Activated T-cell treated with anti-CD3 and anti-CD28 coated beads, Interleukin-2, amount 50 U/mL, for 4 hours (primary cell): ENCODE measurements at places on chromosomes 1 and 21.

DNA sequence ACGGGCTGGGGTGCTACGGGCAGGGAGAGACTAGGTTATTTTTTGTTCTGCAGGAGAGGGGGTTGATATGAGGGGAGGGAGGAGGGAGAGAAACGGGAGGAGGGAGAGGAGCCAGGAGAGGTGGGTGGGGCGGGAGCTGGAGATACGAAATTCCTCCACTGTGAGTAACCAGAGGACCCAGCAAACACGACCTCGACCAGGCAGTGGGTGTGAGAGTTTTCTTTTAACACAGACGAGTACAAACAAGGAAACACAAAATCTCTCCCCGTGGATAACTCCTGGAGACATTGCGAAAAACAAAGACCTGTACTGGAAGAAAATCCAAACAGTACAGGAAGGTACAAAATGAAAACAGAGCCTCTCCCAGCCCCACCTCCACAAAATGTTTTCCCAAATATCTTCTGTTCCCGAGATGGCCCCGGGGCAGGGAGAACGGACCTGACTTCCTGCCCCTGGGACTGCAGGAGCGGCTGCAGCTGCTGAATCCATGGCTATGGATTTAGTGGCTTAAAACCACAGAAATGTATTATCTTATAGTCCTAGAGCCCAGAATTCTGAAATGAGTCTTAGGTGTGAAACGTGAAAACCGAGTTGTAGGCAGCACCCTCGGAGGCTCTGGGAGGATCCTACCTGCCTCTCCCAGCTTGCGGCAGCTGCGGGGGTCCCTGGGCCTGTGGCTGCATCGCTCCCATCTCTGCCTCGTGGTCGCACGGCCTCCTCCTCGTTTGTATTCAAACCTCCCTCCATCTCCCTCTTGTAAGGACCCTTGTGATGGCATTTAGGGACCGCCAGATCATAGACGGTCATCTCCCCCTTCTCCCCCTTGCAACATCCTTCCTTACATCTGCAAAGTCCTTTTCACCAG, 82.2 kb downstream of the RIPK4 start:
- no peak for DNase-seq

DNA sequence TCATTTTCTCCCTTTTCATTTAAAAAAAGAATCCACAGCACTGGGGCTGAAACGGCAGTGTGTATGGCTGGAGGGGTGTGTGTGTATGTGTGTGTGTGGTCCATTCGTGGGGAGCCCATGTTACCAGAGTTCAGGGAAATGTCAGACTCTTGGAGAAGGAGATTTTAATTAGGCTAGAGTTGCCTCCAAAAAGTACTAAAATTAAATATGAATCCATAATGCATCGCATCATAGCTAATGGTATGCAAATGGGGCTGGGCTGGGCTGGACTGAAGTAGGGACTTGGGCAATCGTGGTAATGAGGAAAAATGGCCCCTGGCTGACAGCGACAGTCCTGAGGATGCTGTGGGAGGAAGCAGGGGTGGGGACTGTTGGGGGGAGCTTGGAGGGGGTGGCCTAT, 24.8 kb downstream of the GRIK3 start:
- no peak for DNase-seq

DNA sequence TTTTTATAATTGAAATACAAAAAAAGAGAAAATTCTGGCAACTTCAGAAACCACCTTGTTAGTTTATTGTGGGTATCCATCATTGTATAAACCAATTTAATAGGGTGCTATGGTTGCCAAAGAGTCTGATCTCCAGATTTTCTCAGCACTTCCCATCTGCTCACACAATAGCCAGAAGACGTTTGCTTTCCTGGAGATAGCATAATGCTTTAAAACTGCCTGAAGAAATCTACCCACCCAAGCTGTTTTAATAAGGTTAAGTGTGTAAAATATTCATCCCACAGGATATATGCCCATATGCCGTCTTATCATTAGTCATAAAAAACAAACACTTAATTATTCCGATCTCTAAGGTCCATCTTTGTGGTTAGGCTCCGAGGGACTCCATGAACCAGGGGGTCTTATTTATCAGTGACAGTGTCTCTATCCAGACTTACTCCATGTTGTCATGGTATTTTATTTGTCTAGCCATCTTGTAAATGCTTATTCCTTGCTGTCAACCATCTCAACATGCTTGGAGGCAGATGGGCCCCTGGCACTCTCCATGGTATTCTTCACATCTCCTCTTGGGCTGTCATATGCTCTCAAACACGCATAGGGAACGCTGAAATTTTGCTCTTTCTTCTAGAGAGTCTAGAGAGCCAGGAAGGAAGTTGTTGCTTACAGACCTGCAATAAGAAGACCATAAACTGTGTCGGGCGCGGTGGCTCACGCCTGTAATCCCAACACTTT, 58.5 kb downstream of the MAP10 start:
- DNase-seq: no peak

DNA sequence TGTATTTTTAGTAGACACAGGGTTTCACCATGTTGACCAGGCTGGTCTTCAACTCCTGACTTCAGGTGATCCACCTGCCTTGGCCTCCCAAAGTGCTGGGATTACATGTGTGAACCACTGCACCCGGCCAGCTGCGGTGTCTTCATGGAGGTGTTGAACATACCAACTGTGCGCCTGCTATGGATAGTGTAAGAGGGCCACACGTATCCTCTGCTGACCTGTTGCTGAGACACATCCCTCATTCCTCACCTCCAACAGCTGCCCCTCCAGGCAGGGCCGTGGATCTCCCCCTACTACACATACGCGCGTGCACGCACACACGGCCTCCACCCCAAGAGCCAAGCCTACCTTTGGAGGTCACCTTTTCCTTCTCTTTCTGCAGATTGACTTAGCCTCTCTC, 48.0 kb upstream of the PARP1 start:
- no peak for DNase-seq

- DNase-seq: no peak
These were observed at the start of gene CD34 for GRCh38 chr1:207910591-207911354. Gene CD34 (minus strand): TSS chr1:207911125. CDS start chr1:207911080, 45 bp downstream.

DNA sequence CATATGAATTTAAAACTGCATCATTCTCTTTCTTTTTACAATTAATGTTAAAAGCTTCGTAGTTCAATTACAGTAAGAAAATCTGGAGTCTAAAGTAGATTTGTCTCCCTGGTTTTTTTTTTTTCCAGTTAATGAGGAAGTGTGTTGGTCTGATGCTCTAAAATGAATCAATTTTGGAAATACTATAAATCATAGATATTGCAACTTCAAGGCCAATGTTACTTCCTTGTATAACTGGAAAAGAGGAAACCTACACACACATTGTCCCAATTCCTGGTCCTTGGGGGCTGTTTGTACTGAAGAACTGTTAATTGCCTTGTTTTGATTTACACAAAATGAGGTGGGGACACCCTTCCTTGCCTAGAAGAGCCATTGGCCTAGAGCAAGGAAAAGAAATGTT, 107.2 kb downstream of the RGS2 start:
- DNase-seq: no peak

- no peak for DNase-seq
These were observed 653.4 kb downstream of the KIF26B start for GRCh38 chr1:245807954-245808719.

DNA sequence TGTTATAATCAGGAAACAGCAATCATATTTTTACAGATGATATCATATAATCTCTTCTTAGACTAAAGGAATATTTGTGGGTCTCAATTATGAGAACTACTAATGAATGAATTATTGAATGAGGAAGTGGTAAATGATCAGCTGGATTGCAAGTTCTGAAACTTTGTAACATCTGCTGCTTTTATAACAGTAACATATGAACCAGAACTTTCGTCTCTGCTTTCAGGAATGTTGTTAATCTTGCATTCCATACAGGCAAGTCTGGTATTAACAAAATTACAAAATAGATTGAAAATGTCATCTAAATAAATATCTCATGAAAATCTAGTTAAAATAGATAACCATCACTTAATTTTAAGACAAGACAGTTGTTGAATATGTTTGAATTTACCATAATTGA, 110.5 kb upstream of the COL11A1 start:
- DNase-seq: no peak

GRCh38 chr21:24727803-24728440, 879.4 kb downstream of the MRPL39 start:
- DNase-seq: no peak

- peak; percentile 70 for DNase-seq
These were observed at the start of gene TNFRSF14 for GRCh38 chr1:2556277-2556677. Gene TNFRSF14 (plus strand): TSS chr1:2556371. CDS start chr1:2556665, 294 bp downstream.

DNA sequence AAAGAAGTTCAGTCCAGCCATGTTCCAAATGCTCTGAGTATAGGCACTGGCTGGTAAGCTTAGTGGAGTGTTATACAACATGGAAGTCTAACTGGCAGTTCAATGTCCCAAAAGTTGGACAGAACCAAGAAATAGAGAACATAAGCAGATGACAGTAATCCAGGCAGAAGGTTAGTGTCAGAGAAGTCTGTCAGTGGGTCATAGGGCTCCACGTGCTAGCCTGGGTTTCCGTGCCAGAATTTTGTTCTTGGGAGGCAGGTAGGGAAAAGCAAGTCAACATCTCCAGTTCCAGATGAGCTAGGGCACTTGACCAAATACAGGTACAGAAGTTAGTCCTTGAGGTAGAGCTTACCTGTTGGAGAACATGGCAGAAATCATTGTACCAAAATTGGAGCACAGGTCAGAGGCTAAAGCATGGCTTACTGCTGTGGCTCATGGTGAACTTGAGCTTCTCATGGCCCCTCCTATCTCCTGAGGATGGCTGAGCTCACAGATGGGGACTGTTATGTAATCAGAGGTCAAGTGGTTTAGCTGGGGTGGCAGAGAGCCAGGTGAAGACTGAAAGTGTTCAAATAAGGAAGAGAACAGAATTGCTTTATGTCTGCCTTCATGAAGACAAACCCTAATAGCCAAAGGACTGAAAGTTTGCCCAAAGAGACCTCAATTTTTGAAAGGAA, 170.8 kb downstream of the NFIA start:
- DNase-seq: no peak

- no peak for DNase-seq
These were observed 48.6 kb downstream of the ITPKB start for GRCh38 chr1:226690460-226690982.

GRCh38 chr1:170791941-170792340, 128.0 kb downstream of the PRRX1 start:
- no peak for DNase-seq

DNA sequence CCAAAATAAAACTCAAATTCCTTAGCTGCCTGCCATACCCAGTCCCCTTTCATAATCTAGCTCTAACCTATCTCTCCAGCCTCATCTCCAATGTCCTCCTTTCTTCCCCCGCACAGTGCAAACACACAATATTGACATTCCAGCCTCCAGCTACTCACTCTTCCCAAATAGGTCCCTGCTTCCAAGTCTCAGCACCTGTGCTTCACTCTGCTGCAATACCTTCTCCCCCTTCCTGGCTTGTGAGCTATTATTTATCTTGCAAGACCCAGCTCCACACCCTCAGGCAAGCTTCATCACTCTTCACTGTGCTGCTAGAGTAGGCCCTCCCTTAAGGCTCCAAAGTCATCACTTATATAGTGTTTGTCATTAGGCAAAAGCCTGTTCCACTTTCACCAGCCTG, 9.7 kb downstream of the PLPP3 start:
- no peak for DNase-seq

DNA sequence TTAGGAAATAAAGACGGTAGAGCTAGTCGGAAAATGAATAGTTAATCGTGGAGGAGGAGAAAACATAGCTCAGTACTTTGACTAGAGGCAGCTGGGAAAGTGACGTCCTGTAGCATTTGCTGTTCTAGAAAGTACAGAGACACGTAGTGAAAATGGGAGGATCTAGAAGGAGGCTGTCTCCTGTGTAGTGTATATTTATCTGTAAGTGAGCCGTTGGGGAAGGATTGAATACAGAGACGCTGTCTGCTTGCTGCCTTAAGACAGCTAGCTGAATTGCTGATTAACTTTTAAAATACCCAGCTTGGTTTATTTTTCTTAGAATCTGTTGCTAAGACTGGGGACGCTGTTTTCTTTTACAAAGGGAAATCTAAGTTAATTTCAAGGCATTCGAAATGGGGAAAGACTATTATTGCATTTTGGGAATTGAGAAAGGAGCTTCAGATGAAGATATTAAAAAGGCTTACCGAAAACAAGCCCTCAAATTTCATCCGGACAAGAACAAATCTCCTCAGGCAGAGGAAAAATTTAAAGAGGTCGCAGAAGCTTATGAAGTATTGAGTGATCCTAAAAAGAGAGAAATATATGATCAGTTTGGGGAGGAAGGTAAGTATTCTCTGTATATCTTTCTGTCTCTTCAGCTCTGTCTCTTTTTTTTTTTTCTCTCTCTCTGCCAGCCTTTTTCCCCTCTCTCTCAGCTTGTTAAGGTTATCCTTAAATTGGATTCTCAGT, at the start of gene DNAJB4:
Gene DNAJB4, plus strand, starts transcription at position 221 of the 729 bp plus-strand sequence. Its CDS starts 172 bp downstream, at position 393.
- peak; percentile 40 for DNase-seq

DNA sequence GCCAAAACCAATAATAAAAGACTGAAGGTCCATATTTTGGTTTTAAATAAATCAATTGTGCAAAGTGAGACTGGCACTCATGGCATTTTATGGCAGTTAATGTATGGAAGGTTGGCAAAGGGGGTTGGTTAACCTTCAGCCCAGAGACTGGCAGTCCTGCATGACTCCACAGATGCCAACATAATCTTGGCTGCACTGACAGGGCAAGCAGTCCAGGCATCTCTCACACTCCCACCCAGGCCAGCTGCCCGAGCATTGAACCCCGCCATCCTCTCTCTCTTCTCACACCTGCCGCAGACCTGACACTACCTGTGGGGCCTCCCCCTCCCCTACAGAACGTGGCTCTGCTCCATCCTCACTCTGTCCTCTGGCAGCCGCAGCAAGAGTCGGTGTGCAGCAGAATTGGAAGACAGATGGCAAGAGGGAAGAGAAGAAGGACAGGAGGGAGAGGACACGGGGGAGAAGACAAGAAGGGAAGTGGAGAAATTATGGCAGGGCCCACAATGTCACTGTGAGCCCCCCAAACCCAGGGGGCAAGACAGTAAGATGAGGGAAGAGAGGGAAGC, 43.7 kb downstream of the ITPKB start:
- no peak for DNase-seq

GRCh38 chr1:21814241-21814918, 2.3 kb downstream of the LDLRAD2 start:
- DNase-seq: no peak

DNA sequence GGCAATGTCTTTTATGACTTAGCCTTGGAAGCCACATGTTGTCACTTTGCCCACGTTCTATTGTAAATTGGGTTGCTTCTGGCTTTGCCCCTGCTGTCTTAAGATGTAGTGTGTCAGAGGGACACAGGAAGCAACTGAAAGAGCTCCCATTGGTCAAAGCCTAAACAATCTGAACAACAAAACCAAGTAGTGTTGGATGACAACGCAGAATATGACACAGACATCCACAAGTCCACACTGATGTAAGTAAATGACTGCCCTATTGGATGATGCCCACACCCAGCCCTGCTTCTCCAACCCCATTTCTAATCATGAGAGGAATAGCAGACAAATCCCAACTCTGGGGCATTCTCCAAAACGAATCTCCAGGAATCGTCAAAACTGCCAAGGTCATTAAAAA, 50.7 kb downstream of the ELF3 start:
- DNase-seq: no peak

GRCh38 chr1:152313970-152314369, 11.1 kb downstream of the FLG start:
- no peak for DNase-seq

GRCh38 chr21:37792046-37792445, 124.2 kb downstream of the KCNJ6 start:
- no peak for DNase-seq

- peak; percentile 68 for DNase-seq
These were observed at the start of gene IFI44L for GRCh38 chr1:78619803-78620579. Gene IFI44L (plus strand): TSS chr1:78620448. CDS start chr1:78627916, 7,468 bp downstream.

GRCh38 chr1:203592730-203593129, 33.9 kb upstream of the ATP2B4 start:
- no peak for DNase-seq

- no peak for DNase-seq
These were observed 34.9 kb upstream of the CDC42BPA start for GRCh38 chr1:227353186-227353585.
